ENCODE measurements at places on chromosomes 5 and 9.

DNA sequence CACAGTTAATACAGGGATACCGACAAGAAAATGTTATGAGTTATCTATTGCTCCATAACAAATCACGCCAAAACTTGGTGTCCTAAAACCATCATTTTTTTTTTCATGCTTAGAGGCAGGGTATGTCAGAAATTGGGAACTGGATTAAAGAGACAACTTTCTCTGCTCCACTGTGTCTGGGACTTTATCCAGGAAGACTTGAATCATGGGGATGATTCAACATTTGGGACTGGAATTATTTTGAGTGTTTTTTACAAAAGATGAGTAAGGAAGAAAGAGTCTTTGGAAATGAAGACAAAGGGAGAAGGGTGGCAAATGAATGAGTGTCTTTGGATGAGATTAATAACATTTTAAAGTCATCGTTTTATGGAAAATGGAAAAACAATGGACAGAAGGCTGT, 1883.7 kb upstream of the C9orf72 start:
- no peak for DNase-seq

GRCh38 chr5:96961053-96961452, 25.2 kb downstream of the LNPEP start:
- no peak for DNase-seq

GRCh38 chr5:179893958-179894895, 13.5 kb downstream of the TBC1D9B start:
- no peak for DNase-seq

DNA sequence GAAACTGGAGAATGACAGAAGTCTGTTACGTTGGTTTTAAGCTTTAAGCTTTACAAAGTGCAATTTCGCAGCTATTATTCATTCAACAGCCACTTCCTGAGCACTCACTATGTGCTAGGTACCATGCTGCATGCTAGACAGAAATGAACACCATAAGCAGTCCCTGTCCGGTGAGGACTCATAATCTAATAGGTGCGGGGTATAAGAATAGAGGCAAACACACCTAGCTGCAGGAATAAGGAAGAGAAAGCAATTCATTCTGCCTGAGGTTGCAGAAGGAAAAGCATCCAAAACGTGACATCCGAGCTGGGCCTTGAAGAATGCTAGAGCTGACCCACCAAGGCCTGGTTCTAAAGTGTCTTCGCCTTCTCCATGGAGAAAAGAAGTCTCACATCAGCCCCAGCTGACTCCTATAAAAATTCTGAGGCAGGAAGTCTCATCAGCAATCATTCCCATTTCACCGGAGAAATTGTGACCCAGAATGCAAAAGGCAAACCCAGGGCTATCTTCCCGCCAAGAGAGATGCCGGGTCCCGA, 542 bp downstream of the FKBP15 start:
- DNase-seq, result peak; percentile 40

DNA sequence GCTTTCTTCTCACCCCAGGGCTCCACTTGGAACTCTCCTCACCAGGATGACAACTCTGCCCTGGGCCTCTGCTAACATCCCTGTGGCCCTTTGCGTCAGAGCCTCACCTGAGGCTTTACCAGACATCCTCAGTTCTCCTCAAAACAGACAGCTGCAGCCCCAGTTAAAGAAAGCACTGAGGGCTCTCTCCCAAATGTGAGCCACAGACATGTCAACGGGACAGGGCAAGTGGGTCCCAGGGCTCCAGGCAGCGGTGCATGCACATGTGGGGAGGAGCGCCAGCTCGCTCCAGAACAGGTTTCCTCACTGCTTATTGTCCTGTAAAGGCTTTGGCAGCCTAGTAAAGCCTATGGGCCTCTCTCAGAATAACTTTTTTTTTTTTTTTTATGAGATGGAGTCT, 37.3 kb downstream of the IPPK start:
- no peak for DNase-seq

DNA sequence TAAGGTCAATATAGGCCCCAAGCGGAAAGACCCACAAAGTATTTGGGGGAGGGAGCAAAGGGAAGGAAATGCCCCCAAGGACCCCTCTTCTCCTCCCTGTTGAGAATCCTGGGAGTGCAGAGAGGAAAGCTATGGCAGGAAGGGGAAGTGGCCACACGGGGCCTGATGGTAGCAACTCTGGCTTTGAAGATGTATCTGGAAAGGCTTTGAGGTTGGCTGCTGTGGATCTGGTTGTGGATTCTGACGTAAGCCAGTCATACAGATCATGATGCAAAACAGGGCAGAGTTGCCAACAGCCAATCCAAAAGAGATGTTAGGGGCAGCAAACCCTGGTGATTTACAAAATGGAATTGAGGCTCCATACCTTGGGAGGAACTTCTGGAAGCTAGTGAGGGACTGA, 108.8 kb downstream of the PRKACG start:
- no peak for DNase-seq

GRCh38 chr5:117210796-117211195, 636.2 kb upstream of the SEMA6A start:
- DNase-seq, result no peak

GRCh38 chr5:153896701-153897100, 142.0 kb downstream of the FAM114A2 start:
- DNase-seq, result no peak

GRCh38 chr5:111722140-111722539, 34.9 kb downstream of the NREP start:
- DNase-seq, result no peak

GRCh38 chr9:91858213-91859030, 91.6 kb downstream of the ROR2 start:
- DNase-seq, result no peak

DNA sequence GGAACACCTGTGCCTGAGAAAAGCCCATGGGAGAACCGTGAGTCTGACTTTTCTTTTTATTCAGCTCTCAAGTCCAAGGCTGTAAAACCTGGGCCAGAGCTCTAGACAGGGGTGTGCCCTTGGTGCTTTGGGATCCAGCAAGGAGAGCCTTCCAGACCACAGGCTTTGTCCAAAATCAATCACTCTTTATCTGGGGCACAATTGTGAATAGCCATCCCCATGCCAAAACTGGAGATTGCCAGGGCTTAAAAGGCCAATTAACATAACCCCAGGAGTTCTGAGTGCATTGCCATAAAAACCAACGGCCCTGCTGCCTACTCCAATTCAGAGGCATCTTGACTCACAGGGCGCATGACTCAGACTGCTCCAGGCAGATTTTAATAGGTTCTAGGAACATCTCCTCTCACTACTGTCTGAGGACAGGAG, 391.8 kb downstream of the ARHGEF28 start:
- no peak for DNase-seq

Measured in activated naive CD4-positive, alpha-beta T cell treated with anti-CD3 and anti-CD28 coated beads for 36 hours (primary cell).